ENCODE measurements at places on chromosomes 7 and 10.

GRCh38 chr7:7761340-7761973 is 43.0 kb upstream of the RPA3 start:
- peak; percentile 22 for DNase-seq

- no peak for DNase-seq
Observed at GRCh38 chr7:72403458-72404076, 8.6 kb downstream of the CALN1 start.

- DNase-seq: no peak
Observed at GRCh38 chr10:17113889-17114540, 15.6 kb downstream of the CUBN start.

- peak; percentile 95 for DNase-seq
Observed at GRCh38 chr10:95295031-95295755, 4.4 kb upstream of the PDLIM1 start.

GRCh38 chr10:24255881-24256311 is 47.0 kb downstream of the KIAA1217 start:
- no peak for DNase-seq

GRCh38 chr7:75038508-75038907 is 35.1 kb downstream of the RCC1L start:
- DNase-seq: no peak

DNA sequence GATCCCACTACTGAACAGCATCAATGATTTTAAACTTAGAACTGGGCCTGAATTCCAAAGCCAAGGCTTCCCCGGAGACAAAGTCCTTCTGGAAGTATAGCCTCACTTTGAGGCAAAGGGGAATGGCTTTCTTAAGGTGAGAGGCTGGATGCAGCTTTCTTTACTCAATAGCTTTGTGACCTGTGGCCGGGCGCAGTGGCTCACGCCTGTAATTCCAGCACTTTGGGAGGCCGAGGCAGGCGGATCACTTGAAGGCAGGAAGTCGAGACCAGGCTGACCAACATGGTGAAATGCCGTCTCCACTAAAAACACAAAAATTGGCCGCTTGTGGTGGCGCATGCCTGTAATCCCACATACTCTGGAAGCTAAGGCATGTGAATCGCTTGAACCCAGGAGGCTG is 3.2 kb upstream of the FGFR2 start:
- no peak for DNase-seq

GRCh38 chr7:46932676-46933424 is 649.1 kb downstream of the TNS3 start:
- DNase-seq: no peak

DNA sequence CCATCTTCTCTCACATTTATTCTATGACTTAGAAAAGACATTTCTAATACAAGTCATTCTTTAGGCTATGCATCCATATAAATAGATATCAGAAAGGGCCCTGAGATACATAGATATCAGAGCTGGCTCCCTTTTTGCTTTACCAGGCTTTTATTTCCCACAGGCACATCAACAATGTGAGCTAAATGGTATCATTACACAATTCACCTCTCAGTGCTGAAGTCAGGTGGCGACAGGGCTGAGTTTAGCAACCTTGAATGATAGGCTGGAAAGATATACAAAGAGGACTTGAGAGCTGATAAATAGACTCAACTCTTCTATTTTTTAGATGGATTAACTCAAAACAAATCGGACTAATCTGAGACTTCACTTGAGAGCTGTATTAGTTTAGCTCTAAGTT is 189.2 kb upstream of the COL1A2 start:
- no peak for DNase-seq

DNA sequence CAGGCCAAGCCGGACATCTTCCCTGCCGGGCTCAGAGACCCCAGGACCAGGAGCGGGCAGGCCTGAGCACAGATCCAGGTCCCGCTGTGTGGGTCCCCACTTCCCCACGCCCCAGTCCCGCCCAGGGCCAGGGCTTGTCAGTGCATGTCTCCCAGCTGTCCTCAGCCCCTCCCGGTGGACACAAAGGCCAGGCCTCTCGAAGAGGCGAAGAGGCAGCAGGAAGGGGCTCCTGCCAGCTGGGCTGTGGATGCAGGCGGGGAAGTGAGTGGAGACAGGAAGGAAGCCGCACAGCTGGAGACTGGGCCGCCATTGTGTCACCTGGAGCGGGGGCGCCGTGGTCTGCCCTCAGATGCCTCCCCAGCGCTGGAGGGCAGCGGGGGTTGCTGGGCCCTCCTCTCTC is 4.8 kb downstream of the GRIFIN start:
- peak; percentile 92 for DNase-seq

- peak; percentile 22 for DNase-seq
Observed at GRCh38 chr10:93746844-93747284, 10.9 kb upstream of the LGI1 start.

- no peak for DNase-seq
Observed at GRCh38 chr10:65898055-65898454, 1027.8 kb upstream of the LRRTM3 start.

DNA sequence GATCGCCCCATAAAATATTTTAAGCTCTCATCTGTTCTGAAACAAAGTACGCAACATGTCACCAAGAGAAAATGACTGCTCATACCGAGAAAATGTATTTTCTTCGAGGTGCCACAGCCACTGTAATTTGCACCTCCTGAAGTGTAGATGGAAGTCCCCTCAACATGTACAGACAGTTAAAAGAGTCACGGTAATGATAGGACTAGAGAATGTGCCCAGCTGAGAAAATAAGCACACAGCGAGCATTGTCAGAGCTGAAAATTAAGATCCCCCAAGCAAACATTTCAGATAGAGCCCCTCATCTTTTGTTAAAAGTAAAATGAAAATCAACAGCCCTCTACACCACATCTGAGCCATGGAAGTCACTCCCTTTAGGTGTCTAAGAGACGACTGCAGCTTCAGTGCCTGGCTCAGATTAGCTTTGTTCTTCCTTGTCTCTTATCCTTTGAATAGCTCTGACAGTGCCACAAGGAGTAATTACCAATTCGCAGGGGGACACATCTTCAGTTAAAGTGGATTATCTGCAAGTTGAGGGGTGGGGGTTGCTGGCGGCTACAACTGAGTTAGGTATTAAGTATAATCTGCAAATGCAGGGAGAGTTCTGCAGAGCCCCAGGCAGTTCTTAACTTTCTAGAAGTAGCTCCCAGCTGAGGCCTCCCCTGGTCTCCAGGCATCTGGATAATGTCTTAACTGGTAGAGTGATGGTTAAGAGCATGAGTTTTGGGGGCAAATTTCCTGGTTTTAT is 222.7 kb upstream of the C7orf33 start:
- DNase-seq: no peak

DNA sequence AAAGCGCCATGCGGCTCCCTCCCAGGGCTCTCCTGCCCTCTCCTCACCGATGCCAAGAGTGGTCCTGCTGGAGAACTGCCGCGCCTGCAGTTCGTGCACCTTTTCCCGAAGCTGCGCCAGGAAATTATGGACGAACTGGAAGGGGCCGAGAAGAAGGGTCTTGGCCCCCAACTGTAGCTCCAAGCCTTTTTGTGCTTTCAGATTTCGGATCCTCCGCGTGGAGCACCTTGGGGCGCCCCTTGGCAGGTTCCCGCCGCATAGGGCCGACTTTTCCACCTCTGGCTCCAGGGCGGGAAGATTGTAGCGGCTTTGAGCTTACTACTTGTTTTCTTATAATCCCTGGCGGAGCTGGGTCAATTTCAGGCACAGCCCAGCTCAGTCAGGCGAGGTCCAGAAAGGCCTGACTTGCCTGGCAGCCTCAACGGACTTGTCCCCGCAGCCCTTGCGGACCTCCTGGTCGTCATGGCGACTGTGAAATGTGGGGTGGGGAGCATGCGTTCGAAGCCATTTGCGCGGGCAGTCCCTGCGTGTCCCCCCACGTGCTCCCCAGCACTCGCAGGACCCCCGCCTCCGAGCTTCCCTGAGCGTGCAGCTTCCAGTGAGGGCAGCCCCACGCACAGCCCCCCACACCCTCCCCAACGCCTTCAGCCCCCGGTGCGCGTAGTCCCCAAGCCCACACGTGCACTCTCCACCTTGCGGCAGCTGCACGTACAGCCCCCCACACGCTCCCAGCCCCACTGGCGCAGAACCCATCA is 129.9 kb downstream of the KBTBD2 start:
- DNase-seq: no peak

- DNase-seq: no peak
Observed at GRCh38 chr7:21354284-21354683, 73.6 kb upstream of the SP4 start.

- DNase-seq: no peak
Observed at GRCh38 chr7:12738665-12739064, 51.2 kb downstream of the ARL4A start.

- no peak for DNase-seq
Observed at GRCh38 chr7:133452577-133452976, 199.7 kb downstream of the EXOC4 start.

DNA sequence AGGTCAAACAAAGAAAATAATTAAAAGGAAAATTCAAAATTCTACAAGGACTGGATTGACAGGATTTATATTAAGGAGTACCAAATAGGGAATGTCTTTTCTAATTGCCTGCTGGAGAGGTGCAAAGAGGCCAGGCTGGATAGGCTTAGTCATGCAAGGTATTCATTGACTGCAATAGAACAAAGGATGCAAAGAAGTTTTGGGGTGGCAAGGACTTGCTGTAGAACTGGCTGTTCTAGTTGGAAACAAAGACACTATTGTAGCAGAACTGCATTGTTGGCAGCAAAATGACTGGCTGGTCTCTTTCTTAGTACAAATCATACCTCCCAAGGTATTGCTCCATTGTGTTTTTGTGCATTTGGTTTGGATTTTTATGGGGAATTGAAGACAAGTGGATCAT is 10.1 kb downstream of the ITGB8 start:
- no peak for DNase-seq

DNA sequence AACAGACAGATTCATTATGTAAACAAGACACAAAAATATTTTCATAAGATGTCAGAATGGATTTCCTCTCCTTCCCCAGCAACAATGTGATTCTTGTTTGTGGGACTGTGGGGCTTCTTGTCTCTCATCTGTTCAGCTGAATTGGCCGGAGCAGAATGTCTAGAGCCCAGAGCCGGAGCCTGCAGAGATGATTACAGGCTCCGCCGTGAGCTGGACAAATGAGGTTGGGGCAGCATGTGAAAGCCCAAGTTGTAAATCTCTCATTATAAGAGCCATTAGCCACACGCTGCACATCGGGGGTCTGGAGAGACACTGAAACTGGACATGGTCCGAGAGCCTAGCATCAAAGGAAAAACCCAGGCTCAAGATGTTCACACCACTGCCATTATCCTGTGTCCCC is 137.0 kb upstream of the ADAM12 start:
- no peak for DNase-seq

GRCh38 chr7:29866490-29866930 is 60.2 kb downstream of the WIPF3 start:
- no peak for DNase-seq

- DNase-seq: no peak
Observed at GRCh38 chr7:40944981-40945585, 757.8 kb downstream of the INHBA start.

- no peak for DNase-seq
Observed at GRCh38 chr10:84903320-84903719, 574.9 kb downstream of the CCSER2 start.

DNA sequence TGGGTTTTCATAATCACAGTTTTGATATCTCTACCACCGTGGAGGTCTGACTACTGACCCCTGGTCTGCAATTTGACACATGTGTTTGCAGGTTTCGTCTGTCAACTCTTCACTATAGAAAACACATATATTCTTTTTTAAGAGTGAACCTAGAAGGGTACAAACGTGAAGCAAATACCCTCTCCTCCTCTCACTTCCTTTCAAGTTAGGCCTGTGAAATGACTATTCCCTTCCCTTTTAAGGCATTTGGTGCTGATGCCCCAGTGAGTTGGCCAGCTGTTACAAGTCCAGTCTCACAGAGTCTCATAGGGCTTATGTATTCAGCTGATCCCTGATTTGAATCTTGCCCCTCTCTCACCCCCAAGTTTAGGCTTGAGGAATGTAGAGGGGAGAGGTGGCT is 742.0 kb upstream of the IGFBP3 start:
- no peak for DNase-seq

DNA sequence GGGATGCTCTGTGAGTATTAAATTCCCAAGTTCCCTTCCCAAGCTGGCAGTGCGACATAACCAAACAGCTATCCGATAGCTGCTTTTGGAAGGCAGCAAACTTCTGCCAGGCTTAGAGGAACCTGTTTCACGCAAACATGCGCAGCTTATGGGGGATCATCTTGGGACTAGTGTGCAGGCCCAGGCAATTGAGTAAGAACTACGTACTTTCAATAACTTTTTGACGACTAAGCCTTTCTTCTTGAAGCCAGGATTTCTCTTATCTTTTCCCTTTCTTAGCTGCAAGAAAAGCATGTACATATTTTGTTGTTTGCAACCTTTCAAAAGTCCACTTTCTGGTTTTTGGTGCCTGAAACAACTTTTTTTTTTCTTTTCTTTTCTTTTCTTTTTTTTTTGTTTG is 28.7 kb upstream of the SEPHS1 start:
- DNase-seq: no peak

DNA sequence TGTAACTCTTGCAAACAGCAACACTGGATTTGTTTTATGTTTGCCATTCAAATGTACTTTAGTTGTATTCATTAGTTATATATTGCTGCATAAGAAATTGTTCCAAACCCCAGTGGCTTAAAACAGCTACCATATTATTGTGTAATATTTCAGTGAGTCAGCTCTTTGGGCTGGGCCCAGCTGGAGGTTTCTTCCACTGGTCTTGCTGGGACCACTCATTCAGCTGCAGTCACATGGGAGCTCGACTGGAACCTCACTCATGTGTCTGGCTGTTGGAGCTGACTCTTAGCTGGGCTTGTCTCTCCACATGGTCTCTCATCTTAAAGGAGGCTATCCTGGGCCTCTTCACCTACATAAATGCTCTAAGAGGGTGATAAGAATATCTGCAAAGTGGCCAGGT is 23.2 kb upstream of the PIP4K2A start:
- DNase-seq: no peak

DNA sequence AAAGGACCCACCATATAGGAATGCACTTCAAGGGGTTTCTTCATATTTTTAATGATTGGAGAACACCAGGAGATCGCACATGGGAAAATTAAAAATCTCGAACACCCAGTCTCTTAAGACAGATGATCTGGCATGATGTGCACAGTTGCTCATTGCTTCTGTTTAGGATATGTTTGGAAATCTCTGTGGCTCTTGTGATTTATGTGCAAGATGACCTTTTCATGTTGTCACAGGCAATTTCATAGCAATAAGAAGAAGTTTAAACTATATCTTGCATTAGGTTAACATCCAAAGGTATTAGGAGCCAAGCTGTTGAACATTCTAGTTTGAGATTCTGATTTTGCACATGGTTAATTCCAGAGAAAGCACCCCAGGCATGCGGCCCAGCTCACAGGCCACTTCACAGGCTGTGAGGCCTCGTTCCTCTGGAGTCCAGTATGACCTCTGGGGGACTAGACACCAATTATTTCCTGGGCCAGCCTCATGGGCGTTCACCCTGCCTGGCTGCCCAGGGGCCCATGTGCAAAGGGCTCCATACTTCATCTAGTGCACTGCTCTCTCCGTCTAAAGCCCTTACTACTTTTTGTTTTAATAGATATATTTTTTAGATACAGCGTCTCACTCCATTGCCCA is 28.4 kb downstream of the CAMK1D start:
- no peak for DNase-seq

GRCh38 chr7:148901178-148901577 is 17.1 kb upstream of the EZH2 start:
- no peak for DNase-seq

GRCh38 chr7:136049818-136050461 is 72.8 kb upstream of the MTPN start:
- no peak for DNase-seq

GRCh38 chr7:147894271-147894670 is 696.3 kb upstream of the C7orf33 start:
- DNase-seq: peak; percentile 59

GRCh38 chr10:6233725-6234277 is 31.1 kb downstream of the PFKFB3 start:
- DNase-seq: no peak

Measured in DMS153 (cell line).